ENCODE measurements at places on chromosomes 16 and 17.

DNA sequence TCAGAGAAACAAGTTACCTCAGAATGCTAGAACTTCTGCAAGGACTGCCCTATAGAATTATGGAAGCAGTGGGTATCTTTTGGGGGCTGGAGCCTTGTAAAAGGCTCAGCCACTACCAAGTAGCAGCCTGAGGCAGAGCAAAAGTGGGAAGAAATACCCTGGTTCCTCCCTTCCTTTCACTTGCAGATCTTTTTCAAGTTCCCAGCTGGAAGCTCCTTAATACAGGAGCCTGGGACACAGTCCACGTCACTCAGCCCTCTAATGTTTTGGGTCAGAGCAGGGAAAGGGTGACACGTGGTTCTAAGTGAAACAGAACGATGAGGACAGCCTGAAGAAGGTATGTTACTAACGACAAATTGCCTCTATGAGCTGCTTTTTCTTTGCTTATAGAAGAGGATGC, 93.1 kb downstream of the CNTNAP4 start:
- no peak for DNase-seq

DNA sequence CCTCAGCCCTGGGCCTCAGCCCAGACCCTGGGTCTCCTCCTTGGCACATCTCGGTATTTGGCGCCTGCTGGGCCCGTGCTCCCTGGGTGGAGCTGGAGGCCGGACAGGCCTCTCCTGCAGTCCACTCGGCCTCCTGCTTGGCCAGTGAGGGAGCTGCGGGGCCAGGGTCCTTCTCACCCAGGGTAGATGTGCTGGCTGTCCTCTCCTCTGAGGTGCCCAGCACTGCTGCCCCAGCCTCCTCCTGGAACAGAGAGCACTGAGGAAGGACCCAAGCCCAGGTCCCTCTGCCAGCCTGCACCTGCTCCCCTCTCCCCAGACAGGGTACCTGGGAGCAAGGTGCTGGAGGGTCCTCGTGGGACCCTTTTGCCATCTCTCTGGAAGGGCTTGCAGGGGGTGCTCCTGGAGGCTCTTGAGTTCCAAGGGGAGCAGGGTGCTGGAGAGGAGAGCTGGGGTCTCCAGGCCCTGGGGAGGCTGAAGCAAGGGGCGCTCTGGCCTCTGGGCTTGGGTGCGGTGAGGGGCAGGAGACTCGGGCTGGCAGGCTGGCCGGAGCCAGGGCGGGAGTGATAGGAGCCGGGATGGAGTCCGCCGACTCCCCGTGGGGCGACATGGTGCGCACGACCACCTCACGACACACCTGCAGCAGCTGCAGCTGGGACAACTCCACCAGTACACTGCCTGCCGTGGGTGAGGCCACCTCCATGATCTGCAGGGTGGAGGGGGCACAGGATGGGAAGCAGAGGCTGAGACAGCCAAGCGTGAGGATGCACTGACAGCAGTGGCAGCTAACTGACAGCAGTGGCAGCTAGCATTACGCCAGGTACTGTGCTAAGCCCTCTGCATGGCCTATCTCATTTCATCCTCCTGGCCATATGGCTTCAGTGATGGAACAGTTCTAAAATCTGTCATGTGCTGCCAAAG, 17.8 kb downstream of the TSPOAP1 start:
- DNase-seq: no peak

- DNase-seq: no peak
These were observed 177.0 kb downstream of the IRF8 start for GRCh38 chr16:86075839-86076440.

- no peak for DNase-seq
These were observed 1.2 kb downstream of the HS3ST4 start for GRCh38 chr16:25692742-25693508.

- DNase-seq: peak; percentile 87
These were observed 3.1 kb downstream of the CACNB1 start for GRCh38 chr17:39194089-39194984.

GRCh38 chr17:55576237-55576995, 65.2 kb upstream of the SMIM36 start:
- peak; percentile 51 for DNase-seq

GRCh38 chr16:8975039-8975438, 11.3 kb upstream of the USP7 start:
- no peak for DNase-seq

DNA sequence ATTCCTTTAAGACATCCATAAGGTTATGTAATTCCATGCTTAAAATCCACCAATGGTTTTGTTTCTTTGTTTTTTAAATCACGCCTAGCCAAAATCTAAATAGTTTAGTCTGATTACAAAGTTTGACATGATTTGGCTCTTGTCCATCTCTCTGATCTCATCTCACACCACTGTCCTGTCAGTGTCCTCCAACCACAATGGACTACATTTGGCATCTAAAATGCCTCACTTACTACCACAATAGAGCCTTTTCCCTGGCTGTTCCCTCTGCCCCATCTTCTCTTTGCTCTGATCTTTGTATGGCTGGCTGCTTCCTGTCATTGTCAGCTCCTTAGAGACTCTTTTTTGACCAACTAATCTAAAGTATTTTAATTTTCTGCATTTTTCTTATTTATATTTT, 157.2 kb downstream of the MYO1D start:
- no peak for DNase-seq

DNA sequence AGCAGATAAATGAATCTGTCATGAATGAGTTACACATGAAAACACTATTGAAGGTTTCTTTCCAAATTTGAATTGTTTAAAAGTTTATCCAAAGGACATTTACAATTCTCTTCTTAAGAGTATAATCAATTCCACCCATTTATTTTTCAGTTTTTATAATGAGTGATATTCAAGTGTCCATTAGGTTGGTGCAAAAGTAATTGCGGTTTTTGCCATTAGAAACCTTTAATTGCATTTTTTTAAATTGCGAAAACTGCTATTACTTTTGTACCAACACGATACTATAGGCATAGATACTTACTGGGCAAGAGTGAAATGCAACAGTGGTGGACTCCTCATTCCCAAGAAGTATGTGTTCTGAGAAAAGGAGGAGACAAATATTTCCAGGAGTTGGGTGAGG, 422.7 kb upstream of the MON1B start:
- no peak for DNase-seq

- no peak for DNase-seq
These were observed 66.2 kb downstream of the CENPV start for GRCh38 chr17:16286947-16287562.

GRCh38 chr17:63688396-63689020, 11.4 kb downstream of the LIMD2 start:
- no peak for DNase-seq

DNA sequence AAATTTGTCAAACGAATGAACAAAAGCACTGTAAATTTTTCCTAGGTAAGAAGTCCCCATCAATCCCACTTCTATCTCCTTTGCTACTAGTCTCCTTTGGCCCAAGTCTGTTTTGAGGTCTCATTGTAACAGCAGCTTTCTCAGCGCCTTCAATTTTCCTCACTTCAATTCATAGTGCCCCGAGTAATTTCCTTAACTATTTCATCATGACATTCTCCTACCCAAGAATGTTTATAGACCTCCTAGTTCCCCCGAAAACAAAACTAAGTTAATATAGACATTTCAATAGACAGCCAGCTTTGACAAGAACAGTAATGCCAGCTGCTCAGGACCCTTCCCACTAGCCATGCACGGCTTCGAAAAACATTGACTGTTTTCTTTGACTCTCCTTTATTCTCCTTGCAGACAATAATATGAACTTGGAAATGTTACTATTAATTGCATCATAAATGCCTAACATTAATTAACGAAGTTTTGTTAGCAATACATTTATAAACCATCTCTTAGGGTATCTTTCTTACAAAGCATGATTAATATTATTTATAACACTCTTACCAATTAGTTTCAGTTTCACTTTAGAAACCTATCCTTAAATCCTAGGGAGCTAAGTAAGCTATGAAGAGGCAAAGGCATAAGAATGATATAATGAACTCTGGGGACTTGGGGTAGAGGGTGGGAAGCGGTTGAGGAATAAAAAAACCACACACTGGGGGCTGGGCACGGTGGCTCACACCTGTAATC, 22.8 kb downstream of the GLG1 start:
- no peak for DNase-seq

GRCh38 chr16:81688182-81688581, 90.9 kb upstream of the PLCG2 start:
- no peak for DNase-seq

- DNase-seq: no peak
These were observed 2177.2 kb downstream of the TP53TG3F start for GRCh38 chr16:35636480-35637230.

- DNase-seq: no peak
These were observed 12.5 kb upstream of the SLC16A11 start for GRCh38 chr17:7056386-7056785.

DNA sequence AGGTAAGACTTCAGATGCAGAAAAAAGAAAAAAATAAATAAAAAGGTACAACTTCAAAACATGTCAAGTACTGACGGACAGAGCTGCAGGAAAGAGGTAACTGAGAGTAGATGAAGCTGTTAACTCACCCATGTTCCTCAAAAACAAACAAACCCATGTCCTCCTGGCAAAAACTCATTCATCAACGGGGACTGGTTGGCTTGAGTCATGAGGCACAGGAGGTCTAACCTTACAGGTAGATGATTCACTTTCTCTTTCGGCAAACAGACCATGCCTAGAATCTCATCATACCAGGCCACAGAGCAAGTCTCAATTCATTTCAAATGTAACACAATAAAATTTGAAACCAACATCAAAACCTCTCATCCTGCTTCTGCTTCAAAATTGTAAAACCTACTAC, 12.3 kb upstream of the FASN start:
- DNase-seq: no peak

- DNase-seq: peak; percentile 77
These were observed 20.9 kb downstream of the COIL start for GRCh38 chr17:56939869-56940484.

DNA sequence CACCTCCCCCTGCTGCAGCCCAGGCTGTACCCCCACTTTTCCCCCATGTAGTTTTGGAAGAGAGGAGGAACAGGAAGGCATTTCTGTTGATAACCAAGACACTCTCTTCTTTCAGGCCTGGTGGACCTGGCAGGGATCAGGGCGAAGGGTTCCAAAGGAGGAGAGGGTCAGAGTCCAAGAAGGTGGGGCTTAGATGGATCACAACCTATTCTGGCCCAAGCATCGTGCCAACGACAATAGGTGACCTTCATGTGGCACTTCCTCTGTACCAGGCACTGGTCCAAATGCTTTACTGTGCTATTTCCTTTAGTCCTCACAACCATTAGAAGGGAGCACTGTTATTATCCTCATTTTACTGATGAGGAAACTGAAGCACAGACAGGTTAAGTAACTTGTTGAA, 84.3 kb downstream of the TMEM132E start:
- no peak for DNase-seq

DNA sequence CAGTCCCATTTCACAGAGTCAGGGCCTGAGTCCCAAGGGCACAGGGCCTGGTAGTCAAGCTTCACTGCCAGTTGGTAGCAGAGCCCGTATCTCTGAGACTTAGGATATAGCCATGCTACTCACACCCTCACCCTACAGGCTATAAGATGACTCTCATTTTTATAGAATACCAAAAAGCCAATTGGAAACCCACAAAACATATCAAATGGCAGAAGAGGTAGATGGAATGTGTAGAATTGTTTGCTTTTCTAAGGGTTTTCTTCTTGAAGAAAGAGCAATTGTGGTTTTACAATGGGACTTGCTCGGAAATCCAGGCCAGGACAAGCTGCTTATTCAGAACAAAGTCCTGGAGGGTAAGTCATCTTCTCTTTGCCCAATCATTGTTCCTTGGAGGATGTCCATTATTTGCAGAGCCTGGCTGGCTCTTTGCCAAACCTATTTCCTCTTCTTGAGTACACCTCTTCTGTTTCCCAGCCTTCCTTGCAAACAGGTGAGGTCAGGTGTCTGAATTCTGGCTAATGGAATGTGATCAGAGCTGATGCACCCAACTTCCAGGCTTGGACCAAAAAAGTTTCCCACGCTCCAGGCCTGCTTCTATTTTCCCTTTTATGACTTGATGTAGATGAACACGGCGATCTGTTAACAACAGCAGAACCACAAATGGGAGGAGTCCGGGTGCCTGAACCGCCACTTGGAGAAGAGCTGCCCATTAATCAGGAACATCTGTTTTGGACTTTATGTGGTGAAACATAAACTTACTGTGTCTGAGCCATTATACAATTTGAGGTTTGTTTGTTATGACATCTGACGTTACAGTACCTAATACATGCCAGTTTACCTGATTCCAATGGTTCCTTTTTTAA, 16.9 kb upstream of the CCL22 start:
- DNase-seq: peak; percentile 21
